ENCODE measurements at places on chromosomes 5 and 9.

DNA sequence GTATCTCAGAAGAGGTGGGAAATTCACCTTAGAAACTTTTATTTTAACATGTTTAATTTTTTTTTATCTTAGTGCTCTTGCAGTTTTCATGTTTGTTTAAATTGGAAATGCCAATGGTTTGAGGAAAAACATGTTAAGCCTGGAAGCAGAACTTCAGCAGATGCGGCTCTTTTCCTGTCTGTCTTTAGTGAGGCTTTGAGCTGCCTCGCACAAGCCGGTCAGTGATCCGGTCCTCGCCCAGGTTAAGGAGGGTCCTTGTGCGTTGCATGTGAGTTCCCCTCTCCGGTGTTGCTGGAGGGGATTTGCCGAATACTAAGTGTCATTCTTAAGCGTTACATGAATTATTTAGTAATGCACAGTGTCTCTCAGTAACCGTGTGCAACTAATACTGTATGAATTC is 9.4 kb upstream of the PLEKHG4B start:
- DNase-seq: no peak

- DNase-seq: no peak
Measured at GRCh38 chr9:127185931-127186781, 63.7 kb upstream of the ANGPTL2 start.

- no peak for DNase-seq
Measured at GRCh38 chr9:130931508-130932254, 7.4 kb downstream of the FIBCD1 start.

DNA sequence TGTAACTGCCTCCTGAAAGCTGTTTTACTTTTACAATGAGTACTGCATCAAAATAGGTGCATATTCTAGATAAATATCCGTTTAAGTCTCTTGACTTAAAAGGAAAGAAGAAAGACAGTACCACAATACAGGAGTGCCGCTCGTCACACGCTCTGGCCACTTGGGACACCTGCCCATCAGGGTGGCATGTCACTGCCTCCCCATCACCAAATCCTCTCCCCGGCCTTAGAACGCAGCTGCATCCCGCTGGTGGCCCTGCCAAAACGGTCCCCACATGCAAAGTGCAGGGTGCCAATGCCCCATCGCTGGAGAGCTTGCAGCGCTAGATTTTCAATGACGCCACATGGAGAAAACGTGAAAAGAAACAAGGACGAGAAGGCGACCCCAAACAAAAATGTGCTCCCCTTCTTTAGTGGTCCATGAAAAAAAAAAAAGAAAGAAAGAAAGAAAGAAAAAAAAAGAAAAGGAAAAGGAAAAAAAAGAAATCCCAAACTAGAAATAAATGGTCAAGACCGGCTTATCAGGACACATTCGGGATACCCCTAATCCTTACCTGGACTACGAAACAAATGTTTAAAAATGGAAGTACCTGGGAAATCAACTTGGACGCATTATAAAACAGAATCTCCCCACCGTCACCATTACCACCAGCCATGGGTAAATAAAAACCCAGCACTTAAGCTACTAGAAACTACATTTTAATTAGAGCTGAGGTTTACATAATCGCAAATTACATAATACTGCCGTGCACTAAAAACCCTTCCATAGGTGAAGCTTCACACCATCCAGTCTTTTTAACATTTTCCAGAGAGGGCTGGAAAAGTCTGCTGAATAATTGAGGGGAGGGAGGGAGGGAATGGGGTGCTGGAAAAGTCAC is 1.0 kb downstream of the ANKH start:
- DNase-seq: peak; percentile 91

- DNase-seq: peak; percentile 41
Measured at GRCh38 chr5:132454361-132454760, 36.2 kb downstream of the IRF1 start.

- no peak for DNase-seq
Measured at GRCh38 chr5:103669615-103670014, 107.0 kb upstream of the NUDT12 start.

DNA sequence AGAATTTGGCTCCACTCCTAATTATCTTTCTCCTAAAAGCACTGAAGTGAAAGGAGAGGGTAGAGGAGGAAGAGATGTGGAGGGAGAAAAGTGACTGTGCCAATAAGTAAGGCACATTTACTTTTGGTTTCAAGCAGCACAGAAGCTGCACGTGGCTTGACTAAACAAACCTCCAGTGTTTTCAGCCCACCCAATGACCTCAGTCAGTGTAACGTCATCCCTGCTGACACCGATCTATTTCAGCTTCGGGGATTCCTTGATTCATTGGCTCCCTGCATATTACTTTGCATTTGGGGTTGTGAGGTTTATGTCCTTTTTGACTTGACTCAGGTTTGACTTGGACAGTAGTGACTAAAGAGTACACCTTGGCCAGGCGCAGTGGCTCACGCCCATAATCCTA is 35.6 kb upstream of the NIM1K start:
- DNase-seq: no peak

DNA sequence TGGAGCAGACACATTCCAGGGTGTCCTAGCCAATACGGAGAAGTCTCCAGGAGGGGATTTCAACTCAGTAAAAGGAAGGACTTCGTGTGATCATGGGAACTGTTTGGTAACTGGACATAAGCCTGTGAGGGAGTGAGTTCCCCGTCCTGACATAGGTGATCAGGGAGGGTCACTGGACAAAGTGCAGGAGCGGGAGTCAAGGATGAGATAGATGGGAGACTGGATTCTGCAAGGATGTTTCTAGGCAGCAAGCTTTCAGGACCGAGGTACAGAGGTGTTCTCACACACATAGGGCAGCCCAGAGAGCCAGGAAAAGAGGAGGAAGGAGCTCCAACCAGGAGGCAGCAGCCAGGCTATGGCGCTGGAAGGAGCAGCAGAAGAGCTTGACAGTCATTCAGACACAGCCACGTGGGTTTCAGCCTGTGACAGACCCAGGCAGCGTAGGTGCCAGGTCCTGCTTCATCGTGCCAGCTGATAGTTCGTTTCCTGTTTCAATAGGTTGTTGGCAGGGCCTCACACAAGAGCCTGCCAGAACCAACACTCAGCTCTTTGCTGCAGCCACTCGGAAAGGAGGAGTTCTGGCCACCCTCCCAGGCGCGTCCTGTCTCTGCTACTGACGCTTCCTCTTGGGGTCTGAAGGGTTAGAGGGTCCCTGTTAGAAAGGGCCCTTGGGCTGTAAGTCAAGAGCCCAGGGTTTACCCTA is 84.1 kb downstream of the AMBP start:
- DNase-seq: peak; percentile 38

DNA sequence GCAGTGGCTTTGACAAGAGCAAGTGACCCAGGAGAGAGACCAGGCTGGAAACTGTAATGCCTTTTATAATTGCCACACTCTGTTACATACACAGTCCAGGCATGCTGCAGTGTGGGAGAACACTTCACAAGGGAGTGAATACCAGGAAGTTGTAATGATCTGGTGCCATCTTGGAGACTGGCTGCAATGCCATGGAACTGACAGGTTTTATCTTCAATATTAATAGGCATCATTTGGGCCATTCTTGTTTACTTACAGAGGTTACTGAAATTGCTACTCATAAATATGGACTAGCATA is 274.3 kb downstream of the AUH start:
- DNase-seq: no peak

GRCh38 chr9:112044186-112044585 is 130.9 kb downstream of the SUSD1 start:
- DNase-seq: no peak

DNA sequence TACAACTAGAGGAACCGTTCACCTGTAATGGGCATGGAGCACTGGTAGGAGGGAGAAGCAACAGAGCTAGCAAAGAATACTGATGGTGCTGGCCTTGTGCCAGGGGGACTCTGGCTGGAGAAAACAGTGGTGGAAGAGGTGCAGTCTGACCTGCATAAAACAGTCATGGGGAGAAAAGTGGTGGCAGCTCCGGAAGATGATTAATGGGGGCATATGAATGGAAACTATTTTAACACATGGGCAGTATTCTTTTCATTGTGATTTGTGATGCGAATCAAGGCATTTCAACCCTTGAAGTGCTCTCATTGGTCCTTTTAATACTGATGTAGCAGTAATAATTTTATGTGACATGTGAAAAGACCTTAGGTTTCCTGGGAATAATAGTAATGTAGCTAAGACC is 219.6 kb downstream of the ADAMTS6 start:
- no peak for DNase-seq

GRCh38 chr5:17769277-17769676 is 135.0 kb downstream of the TAF11L14 start:
- DNase-seq: no peak

DNA sequence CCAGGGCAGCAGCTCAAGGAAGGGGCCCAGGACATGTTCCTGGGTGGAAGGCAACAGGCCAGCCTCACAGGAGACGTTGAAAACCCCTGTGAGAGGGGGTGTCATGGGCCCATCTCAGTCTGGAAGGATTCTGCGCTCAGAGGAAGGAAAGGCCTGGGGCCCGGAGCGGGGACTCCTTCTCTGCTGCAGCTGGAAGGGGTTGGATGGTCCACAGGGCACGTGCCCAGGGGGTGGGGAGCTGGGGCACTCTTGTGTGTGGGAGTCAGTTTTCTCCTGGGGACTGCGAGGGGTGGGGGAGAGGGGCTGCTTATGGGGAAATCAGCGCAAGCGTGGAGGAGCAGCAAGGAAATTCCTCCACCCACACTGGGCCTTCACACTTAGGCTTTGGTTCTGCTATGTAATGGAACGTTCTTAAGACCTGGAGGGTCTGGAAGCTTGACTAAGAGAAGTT is 2.9 kb upstream of the LPCAT1 start:
- DNase-seq: peak; percentile 57

DNA sequence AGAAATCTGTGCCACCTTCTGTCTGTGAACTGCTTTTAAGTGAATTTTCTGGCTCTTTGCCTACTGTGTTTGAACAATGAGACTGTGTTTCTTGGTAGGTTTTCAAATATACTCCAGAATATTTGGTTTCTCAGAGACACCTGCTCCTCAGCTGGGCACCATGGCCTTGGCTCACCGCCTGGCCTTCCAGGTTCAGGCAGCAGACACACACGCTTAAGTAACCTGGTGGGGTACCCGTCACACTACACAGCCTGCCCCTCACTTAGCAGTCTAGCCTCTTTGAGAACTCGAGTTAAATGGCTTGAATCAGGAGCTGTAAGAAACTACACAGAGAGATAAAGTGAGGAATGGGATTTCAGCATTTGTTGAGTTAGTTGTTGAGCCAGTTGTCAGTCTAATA is 530.5 kb downstream of the MTRR start:
- no peak for DNase-seq

DNA sequence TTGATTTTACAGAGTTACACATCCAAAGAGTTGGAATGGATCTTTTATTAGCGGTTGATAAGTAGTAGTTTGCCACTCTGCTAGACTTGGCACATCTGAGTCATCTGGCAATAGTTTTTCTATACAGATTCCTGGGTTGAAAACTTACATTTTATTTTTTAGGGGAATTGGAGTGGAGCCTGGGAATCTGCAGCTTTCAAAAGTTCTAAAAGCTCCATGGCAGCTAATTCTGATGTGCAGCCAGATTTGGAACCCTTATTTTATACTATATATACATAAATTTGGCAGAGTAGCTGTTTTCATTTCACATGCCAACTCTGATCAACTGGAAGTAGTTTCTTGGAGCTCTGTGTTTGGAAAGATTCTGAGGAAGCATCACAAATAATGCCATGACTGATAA is 715.5 kb downstream of the TLR4 start:
- no peak for DNase-seq

DNA sequence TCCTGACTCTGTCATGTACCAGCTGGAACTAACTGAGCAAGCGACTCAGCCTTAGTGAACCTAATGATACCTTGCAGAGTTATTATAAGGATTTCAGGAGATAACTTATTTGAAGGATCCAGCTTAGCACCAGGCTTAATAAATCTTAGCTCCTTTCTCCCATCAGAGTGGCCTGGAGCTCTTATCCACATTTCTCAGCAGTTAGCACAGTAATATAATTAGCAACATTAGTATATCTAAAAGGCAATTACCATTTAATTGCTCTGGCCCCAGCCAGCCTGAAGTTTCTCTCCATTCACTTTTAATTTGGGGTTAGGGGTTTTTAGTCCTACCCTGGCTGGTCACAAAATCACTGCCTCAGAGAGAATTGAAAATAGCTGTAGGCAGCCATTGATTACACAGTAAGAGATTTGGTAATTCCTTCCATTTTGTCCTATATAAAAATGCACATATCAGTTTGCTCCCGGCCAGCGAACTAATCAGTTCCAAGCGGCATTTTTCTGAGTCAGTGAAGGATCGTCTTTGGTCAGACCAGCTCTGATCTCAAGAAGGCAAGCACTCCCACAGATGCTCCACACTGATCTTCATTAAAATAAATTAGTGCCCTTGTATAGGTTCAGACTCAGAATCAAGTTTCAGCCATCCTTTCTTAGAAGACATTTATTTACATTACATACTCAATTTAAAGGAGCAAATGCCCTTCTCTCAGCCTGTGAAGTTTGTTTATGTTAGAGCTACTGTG is 56.6 kb downstream of the SNCAIP start:
- DNase-seq: no peak

GRCh38 chr5:150215979-150216944 is 26.4 kb downstream of the SLC6A7 start:
- no peak for DNase-seq

DNA sequence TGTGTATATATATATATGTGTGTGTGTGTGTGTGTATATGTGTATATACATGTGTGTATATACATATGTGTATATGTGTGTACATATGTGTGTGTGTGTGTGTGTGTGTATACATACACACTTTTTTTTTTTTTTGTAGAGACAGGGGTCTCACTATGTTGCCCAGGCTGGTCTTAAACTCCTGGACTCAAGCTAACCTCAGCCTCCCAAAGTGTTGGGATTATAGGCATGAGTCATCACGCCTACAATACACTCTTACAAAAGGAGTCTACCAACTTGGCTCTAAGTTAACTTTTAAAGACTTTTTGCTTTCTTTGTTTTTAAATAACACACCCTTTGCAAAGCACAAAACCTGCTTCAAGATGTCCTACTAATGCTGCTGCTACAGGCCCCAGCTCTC is 2.1 kb downstream of the C9orf78 start:
- DNase-seq: no peak

DNA sequence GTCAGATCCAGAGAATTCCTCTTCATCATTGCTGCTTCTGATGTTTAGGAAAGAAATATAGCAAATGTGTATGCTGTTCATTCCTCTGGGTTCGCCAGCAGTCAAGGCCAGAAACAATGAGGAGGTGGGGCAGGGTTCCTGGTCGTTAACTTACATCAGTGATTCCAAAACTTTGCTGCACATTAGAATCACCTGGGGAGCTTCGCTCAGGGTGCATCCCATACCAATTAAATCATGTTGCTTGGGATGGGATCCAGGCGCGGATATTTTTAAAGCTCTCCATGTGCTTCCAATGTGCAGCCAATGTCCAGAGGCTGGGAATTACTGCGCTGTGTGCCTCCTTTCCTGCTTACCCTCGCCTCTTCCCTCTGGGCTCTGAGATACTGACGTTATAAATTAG is 227.9 kb upstream of the KLF9 start:
- DNase-seq: no peak

- no peak for DNase-seq
Measured at GRCh38 chr5:95782181-95782580, 40.3 kb downstream of the GLRX start.

GRCh38 chr5:109876941-109877669 is 187.4 kb downstream of the MAN2A1 start:
- DNase-seq: no peak

Measured in activated effector memory CD4-positive, alpha-beta T cell treated with anti-CD3 and anti-CD28 coated beads, Interleukin-2, amount 50 U/mL, for 16 hours (primary cell).